ENCODE measurements at places on chromosomes 2 and 18.

GRCh38 chr2:109529532-109530449, 84.0 kb downstream of the SEPTIN10 start:
- H3K4me1 ChIP-seq = peaks cover 12% of the 10 kb centered on the region
- DNase-seq = no peak
- no peak overlapping the region for H3K27ac ChIP-seq
- H3K4me3 ChIP-seq = no peak overlapping the region
- no peaks in the 10 kb centered on the region for H3K27me3 ChIP-seq
- H3K36me3 ChIP-seq = no peaks in the 10 kb centered on the region

DNA sequence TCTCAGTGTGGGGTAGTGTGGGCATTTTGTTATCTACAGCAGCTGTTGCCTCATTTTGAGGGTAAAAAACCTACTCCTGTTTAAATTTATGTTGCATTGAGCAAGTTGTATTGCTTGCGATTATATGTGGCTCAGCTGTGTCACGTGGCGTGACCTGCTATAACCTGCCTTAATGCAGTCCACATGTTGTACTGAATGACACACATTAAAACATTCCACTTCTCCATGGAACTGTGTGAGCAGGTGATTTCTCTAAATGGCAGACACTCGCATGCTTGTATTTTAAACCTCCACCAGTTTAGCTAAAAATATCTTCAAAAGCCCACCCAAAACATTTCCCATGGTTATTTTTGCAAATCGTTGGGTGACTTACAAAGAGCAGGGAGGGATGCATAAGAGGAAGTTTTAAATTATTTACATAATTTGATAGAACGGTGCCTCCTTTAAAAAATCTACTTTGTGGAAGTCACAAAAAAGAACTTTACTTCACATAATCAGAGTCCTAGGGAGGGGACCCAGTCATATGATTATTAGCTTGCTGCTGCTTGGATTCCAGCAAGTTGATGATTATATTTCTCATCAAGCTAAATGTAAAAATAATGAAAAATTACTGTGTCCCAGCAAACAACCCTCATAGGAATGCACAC, 163.3 kb upstream of the ZEB2 start:
- peaks cover 57% of the 10 kb centered on the region for H3K4me1 ChIP-seq
- H3K27ac ChIP-seq = no peak overlapping the region
- DNase-seq = no peak
- H3K27me3 ChIP-seq = no peaks in the 10 kb centered on the region
- no peak overlapping the region for H3K4me3 ChIP-seq

DNA sequence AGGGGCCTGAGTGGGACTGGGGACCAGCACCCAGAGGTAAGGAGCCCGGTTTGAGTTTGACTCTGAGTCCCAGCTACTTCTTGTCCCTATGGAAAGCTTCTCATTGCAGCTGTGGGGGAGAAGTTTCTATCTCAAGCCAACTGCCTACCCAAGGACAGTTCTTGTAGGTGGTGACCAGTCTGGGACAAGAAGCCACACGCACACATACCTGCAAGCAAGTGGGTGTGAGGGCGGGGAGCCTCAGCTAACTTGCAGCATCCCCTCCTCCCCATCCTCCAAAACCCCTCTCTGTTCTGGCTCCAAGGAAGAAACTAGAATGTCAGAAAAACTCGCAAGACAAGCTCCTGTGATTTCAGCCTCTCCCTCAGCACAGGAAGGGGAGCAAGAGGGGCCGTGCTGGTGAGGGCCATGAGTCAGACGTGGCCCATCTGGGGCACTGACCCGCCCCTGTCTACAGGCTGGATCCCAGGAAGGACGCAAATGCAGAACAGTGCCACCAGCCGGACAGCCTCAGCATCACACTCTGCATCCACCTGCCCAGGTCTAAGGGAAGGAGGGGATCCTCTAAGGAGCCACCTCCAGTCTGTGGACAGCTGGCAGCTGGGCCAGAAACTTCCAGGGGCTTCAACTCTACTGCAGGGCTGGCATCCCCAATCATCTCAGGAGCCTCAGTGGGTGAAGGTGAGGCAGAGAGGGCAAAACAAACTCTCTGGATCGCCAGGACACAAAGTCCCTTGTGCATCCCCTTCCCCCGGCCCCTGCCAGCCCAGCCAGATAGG, 103.4 kb downstream of the TNS1 start:
- H3K4me1 ChIP-seq = peaks cover 16% of the 10 kb centered on the region
- no peaks in the 10 kb centered on the region for H3K36me3 ChIP-seq
- H3K4me3 ChIP-seq = no peak overlapping the region
- H3K27me3 ChIP-seq = peaks cover 5% of the 10 kb centered on the region
- DNase-seq = no peak
- H3K27ac ChIP-seq = no peak overlapping the region

GRCh38 chr2:98507891-98508708, 63.4 kb downstream of the INPP4A start:
- no peak overlapping the region for H3K4me3 ChIP-seq
- DNase-seq = no peak
- H3K27ac ChIP-seq = peak overlapping the region; percentile 62

DNA sequence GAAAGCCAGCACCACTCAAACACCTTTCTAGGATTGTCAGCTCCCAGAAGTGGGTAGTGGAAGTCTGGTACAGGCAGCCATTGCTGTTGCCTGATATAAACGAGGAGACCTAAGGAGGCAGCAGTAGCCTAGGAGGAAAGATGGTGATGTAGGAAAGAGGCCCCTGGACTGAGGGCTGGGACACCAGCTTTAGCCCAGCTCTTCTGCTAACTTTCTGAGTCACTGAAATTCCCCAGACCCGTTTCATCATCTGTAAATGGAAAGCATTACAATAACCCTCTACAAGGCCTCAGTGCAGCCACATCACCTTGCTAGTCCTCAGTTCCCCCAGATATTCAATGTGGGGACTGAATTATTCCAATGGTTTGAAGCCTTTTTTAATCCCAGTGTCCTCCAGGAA, 336.5 kb downstream of the TNS1 start:
- no peak overlapping the region for H3K27ac ChIP-seq
- peaks cover 52% of the 10 kb centered on the region for H3K27me3 ChIP-seq
- peaks cover 1% of the 10 kb centered on the region for H3K4me1 ChIP-seq

DNA sequence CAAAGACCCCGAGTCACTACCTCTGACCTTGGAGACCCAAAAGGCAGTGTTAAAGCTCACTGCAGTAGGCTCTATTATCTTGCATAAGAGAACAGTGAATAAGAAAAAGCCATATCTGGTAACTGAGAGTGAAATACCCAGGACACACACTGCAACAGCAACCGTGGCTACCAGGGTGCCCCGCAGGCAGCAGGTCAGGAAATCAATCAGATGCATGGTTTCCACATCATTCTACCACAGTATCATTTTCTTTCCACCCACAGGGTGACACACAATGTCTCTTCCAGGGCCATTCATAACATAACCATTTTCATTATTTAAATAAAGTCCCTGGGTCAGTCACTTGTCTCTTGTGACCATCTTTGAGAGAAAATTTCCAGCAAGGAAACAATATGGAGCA, 131.3 kb downstream of the CCBE1 start:
- no peak overlapping the region for H3K27ac ChIP-seq
- no peak for DNase-seq
- no peak overlapping the region for H3K4me3 ChIP-seq
- no peaks in the 10 kb centered on the region for H3K4me1 ChIP-seq
- H3K36me3 ChIP-seq = no peaks in the 10 kb centered on the region

GRCh38 chr18:49558356-49558755, 3.5 kb upstream of the LIPG start:
- H3K4me3 ChIP-seq = no peak overlapping the region
- H3K4me1 ChIP-seq = peaks cover 33% of the 10 kb centered on the region
- no peak for DNase-seq
- no peak overlapping the region for H3K27ac ChIP-seq

GRCh38 chr2:10981941-10982431, 70.3 kb downstream of the KCNF1 start:
- H3K4me3 ChIP-seq = no peak overlapping the region
- H3K36me3 ChIP-seq = no peaks in the 10 kb centered on the region
- no peak for DNase-seq
- no peak overlapping the region for H3K27ac ChIP-seq

GRCh38 chr18:24674200-24674599, 213.8 kb downstream of the HRH4 start:
- no peaks in the 10 kb centered on the region for H3K36me3 ChIP-seq
- H3K27me3 ChIP-seq = peaks cover 11% of the 10 kb centered on the region
- no peak for DNase-seq
- H3K4me1 ChIP-seq = no peaks in the 10 kb centered on the region

- no peak overlapping the region for H3K4me3 ChIP-seq
- H3K4me1 ChIP-seq = peaks cover 12% of the 10 kb centered on the region
- H3K27me3 ChIP-seq = peaks cover 28% of the 10 kb centered on the region
- H3K27ac ChIP-seq = no peak overlapping the region
- no peak for DNase-seq
- no peaks in the 10 kb centered on the region for H3K36me3 ChIP-seq
Measured at GRCh38 chr2:133974353-133974752, 279.5 kb upstream of the MGAT5 start.
